ENCODE measurements at places on chromosomes 12 and 14. TPM values are rescaled to one million over a fixed set of nuclear protein-coding genes. Genes with fewer than 3 reads are reported as not detected.

- no peak for DNase-seq
Observed at GRCh38 chr12:92927436-92928281, 1.4 kb downstream of the EEA1 start.

DNA sequence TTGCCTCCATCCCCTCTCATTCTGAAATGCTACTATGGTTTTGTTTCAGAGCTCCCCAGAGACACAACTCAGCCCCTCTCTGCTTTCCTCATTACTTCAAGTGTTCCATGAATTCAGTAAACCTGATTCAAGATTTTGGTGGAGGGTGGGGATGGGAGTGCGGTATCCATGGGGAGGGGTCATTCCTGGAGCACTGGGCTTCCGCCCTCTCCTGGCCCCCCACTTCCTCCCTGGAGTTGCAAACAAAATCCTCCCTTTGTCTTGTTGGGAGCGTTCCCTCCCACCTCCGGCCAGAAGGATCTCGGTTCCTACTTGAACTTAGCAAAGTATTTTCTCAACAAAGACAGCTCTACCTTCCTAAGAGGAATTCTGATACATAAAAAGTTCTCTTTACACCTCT is 71.8 kb upstream of the LTA4H start:
- no peak for DNase-seq

The GUCY2C gene
- 0.02 TPM for polyA plus RNA-seq

DNA sequence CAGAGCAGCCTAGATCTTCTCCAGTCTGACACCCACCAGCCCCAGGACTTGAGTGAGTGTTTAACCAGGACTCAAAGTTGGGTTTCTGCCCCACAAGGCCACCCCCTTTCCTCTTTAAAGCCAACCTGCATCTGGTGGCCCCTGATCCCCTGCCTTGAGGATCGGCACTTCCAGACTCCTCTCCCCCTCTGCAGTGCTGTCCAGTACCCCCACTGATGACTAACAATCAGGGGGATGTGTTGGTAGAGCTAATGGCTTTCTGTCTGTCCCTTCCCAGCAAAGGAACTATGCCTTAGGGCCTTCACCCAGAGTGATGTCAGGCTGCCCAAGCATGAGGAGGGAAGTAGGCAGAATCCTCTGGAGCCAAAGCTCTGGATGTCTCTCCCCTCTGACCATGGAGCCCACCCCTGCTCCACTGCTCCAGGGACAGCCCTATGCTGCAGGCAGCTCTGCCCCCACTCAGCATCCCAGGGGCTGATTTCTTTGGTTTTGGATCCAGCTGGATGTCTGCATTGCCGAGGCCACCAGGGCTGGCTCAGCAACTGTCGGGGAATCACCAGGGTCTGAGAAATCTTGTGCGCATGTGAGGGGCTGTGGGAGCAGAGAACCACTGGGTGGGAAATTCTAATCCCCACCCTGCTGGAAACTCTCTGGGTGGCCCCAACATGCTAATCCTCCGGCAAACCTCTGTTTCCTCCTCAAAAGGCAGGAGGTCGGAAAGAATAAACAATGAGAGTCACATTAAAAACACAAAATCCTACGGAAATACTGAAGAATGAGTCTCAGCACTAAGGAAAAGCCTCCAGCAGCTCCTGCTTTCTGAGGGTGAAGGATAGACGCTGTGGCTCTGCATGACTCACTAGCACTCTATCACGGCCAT is 42.9 kb downstream of the DAD1 start:
- peak; percentile 48 for DNase-seq

The METTL1 gene
- polyA plus RNA-seq = 6.3 TPM

- no peak for DNase-seq
Observed at GRCh38 chr12:13099066-13099843, 4.2 kb downstream of the GSG1 start.

DNA sequence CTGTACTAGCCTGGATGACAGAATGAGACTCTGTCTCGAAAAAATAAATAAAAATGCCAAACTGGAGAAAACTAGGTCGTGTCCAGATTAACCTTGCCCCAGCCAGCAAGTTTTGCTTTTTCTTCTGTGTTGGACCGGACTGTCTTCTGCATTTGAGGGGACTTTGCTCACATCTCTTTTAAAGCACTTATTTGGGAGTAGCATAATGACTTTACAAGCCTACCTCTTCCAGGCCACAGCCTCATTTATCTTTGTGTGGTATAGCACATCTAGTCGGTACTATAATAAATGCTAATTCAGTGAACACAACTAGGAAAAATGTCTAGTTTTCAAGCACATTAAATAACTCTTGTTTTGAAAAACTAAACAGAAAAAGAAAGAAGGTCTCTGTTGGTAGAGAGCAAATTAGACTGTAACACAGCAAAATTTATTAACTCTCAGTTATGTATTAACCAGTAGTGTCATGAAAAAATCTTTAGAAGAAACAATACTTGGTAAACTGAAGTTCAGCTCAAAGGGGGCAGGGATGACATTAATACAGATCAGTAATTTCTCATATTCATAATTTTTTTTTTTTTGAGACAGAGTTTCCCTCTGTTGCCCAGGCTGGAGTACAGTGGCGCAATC is 52.0 kb downstream of the WDHD1 start:
- DNase-seq = no peak

Measured in right cardiac atrium (tissue), 5 donors.